ENCODE measurements at places on chromosomes 4 and X. TPM values are rescaled to one million over a fixed set of nuclear protein-coding genes. Genes with fewer than 3 reads are reported as not detected.
A peak's percentile ranks its signal among the peaks of the same experiment; 100 is the strongest.

GRCh38 chr4:2364654-2365053 lies 53.8 kb downstream of the ZFYVE28 start:
- DNase-seq, result peak; percentile 71

FAM9A gene
- total RNA-seq, result not detected

- no peak for DNase-seq
Measured at GRCh38 chrX:8341814-8342590, 122.6 kb upstream of the VCX3B start.

FAM156B gene
- 19.2 TPM for total RNA-seq

DNA sequence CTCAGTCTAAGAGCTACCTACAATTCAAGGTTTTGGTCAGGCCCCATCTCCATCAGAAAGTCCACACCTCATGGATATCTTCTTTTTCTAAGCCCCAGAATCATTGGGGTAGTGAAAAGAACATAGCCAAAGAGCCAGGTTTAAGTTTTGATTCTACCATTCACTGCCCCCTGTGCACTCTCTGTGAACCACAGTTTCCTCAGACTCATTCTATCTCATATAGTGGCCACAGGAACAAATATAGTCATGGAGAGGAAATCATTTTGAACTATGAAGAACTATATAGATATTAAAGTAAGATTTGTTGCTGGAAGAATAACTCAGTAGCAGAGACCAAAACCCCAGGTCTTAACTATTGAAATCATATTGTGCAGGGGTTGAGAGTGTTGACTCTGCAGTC lies 3.3 kb downstream of the SYTL5 start:
- DNase-seq, result no peak

GRCh38 chr4:174559894-174560293 lies 37.6 kb upstream of the HPGD start:
- DNase-seq, result no peak

DNA sequence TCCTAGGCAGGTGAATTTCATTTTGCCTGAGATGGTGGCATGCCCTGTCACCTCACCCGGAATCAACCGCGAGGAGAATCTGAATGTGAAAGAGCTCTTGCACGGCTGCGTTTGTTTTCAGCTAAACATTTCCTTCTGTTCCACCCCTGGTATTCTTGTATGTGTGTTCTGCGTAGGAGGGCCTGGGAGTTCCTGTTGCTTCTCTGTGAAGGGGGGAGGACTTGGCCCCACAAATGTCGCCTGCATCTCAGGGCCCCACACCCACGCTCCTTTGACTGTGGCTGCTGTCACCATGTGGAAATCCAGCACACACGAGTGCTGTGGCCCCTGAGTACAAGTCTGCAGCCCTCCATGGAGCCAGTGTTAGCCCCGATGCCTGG lies 45.8 kb upstream of the CLCN4 start:
- DNase-seq, result peak; percentile 34

DNA sequence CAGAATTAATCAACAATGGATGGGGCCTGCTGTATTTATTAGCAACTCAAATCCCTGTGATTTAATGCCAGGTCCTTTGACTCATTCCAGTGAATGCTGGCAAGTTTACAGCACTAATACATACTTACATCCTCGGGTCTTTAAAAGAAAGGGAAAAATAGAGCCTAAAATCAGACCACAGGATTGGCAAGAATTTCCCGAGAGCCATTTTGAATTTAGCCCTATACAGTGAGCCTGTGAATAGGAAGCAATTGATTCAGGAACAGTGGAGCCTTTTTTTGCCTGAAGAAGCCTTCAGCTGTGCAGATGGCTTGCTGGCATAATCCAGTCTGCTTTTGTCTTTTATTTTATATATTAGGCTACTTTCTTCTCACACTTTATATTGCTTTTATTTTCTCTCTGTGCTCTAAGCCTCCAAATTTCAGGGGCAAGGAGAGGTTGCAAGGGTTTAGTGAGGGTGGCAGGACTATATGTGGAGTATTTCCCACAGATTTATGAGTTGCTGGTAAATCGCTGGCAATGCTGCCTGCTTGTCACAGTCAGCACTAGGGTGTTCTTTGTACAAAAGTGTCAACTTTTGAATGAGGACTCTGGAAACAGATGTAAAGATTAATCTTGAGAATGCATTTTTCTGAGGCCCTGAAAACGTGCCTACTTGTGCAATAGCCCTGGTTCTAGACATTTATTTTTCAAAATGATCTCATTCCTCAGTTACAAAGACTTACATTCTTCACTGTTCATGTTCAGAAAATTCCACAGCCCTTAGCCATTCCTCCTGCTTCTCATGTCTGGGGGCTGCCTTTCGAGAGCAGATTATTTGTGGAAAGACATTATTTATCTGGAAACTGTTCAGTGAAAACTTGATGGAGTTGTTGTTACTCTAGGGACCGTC lies 303.5 kb downstream of the SPRY1 start:
- no peak for DNase-seq

- no peak for DNase-seq
Measured at GRCh38 chr4:81550388-81550859, 78.7 kb upstream of the RASGEF1B start.

TLR8 gene
- total RNA-seq, result not detected

PDK3 gene
- 57.7 TPM for total RNA-seq

DIPK2B gene
- 0.29 TPM for total RNA-seq

DNA sequence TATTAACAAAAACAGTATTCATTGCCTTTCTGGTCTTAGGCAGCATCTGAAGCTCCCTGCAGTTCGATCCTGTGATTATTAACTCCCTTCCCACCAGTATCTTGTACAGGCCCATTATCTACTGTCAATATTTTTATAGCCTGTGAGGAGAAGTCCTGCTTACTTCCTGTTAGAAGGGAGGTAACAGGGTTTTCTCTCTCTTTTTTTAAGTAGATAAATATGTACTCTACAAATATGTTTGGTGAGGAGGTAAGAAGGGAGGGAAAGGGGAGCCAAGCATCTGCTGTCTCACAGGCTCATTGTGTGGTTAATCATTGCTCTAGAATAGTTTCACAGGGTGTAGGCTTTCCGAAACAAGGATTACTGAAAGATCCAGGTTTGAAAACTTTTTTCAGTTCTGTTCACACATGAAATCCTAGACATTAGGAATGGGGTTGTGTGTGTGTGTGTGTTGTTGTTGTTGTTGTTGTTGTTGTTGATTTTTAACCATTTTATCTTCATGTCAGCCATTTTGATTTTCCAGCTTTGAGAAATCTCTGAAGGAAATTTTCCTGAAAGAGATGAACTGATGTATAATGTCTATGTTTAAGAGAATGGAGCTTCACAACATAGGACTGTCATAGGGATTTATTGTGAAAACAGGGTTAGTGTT lies 14.2 kb downstream of the ATOH1 start:
- no peak for DNase-seq

GRCh38 chr4:94448815-94449375 lies 2.8 kb upstream of the PDLIM5 start:
- DNase-seq, result no peak

GRCh38 chr4:185137233-185137925 lies 5.7 kb upstream of the SLC25A4 start:
- no peak for DNase-seq

DNA sequence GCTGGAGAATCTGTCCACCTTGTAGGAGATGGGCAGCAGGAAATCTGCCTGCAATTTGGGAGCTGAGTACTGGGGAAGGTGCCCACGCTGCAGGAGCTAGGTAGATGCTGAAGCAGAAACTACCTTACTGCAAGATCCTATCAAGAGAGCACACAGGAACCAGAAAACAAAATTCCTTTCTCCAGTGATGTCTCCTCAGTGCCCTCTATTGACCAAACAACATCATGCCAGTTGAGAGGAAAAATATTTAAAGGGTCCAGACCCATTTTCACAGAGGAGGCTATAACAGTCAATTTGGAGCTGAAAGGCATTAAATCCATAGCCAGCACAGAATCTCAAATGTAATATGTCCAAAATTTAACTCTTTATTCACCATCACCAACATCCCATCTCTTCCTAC lies 406.8 kb downstream of the SLITRK2 start:
- DNase-seq, result no peak

CCDC110 gene
- 0.50 TPM for total RNA-seq

GRCh38 chr4:78481180-78481579 lies 70.4 kb upstream of the ANXA3 start:
- DNase-seq, result no peak

GRCh38 chrX:155767051-155767875 lies 113.9 kb upstream of the VAMP7 start:
- DNase-seq, result peak; percentile 12

- DNase-seq, result peak; percentile 22
Measured at GRCh38 chr4:6942238-6942800, 32.7 kb downstream of the TBC1D14 start.

FHDC1 gene
- total RNA-seq, result 0.16 TPM

DNA sequence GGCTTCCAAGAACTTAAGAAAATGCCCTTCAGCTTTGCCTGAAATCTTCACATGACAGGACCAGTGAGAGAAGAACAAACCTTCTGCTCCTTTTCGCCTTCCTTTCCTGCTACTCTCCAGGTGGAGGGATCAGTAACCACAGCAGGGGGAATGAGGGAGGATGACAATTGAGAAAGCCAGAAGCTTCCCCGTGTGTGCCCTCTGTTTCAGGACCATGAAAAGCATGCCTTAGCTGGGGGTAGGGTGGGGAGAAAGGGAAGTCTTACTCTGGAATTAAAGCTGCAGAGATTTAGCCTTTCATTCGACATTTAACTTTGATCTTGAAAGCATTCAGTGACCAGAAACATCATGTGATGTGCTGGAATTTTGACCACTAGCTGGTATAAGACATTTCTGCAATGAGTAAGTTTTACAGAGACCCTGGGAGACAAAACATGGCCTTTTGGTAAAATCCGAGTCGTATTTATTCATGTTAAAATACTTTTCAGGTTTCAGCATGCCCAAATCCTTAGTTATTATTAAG lies 10.6 kb upstream of the PUDP start:
- DNase-seq, result no peak

VEGFC gene
- not detected for total RNA-seq

- no peak for DNase-seq
Measured at GRCh38 chr4:148078061-148078460, 346.2 kb downstream of the ARHGAP10 start.

DNA sequence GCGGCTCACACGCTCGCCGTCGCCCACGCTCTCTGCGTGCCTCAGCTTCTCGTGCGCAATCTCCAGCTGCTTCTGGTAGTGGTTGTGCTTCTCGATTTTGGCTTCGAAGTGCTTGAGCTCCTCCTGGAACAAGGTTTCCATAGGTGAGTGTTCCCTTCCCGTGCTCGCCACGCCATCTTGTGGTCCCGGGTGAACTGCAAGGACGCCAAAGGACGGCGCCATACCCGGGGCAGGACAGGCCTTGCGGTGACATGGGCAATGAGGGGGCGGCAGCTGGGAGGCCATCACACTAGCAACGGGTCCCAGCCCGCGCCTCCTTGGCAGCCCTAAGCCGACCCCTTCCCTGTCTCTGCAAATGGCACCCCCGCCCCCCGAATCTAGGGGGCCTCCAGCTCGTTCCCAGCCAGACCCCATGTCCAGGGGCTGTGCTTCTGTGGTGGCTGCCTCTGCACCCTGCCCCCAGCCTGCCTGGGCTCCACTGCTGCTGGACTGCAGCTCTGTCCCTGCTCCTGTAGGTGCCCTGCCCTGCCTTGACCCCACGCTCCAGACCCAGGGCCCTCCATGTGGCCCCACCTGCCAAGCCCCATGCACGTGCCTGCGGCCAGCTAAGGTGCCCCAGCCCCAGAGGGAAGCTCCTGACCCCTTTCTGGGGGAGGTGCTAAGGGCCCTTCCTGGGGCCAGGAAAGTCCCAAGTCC lies 17.3 kb downstream of the LRPAP1 start:
- no peak for DNase-seq

GRCh38 chrX:149628280-149628679 lies 3.3 kb downstream of the TMEM185A start:
- DNase-seq, result no peak

TMEM255A gene
- not detected for total RNA-seq

GRCh38 chr4:138983690-138984089 lies 31.9 kb upstream of the NOCT start:
- DNase-seq, result no peak

PLS3 gene
- total RNA-seq, result 2.2 TPM

All from activated naive CD4-positive, alpha-beta T cell treated with anti-CD3 and anti-CD28 coated beads, Interleukin-2, amount 50 U/mL, for 72 hours (primary cell).